Spleen (tissue), 13 donors: ENCODE measurements at places on chromosomes 4 and X. TPM values are rescaled to one million over a fixed set of nuclear protein-coding genes. Genes with fewer than 3 reads are reported as not detected.

The LUZP4 gene
- total RNA-seq, result not detected

The TIMP1 gene
- 137 TPM for total RNA-seq

The CDX4 gene
- not detected for total RNA-seq

The MGARP gene
- total RNA-seq, result 0.36 TPM

The ARX gene
- not detected for total RNA-seq

The FLNA gene
- total RNA-seq, result 1,447 TPM

The GAGE2A gene
- not detected for total RNA-seq

The RHOXF2B gene
- not detected for total RNA-seq

The DMRTC1 gene
- not detected for total RNA-seq

The VCX2 gene
- total RNA-seq, result not detected
